ENCODE measurements at places on chromosomes 13 and 19.

DNA sequence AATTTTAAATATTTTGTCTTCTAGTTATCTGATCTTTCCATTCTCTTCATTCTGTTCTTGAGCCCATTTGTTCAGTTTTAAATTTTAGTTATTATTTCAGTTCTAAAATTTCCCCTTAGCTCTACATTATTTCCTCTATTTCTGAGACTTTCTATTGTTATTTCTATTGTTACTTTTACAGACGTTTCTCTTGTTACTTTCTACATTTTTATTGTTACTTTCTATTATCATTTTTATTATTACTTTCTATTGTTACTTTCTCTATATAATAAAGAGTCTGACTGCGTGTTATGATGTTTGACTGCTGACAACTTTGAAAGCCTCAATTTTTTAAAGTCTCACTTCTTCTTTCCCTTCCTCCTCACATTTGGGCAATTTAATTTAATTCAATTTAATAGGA is 915.7 kb upstream of the PCDH20 start:
- no peak overlapping the region for H3K27ac ChIP-seq
- no peak overlapping the region for H3K4me3 ChIP-seq
- no peak for DNase-seq
- no peaks in the 10 kb centered on the region for H3K4me1 ChIP-seq
- no peaks in the 10 kb centered on the region for H3K27me3 ChIP-seq

GRCh38 chr19:40724855-40725254 is 7.9 kb downstream of the ITPKC start:
- DNase-seq: no peak
- no peak overlapping the region for H3K4me3 ChIP-seq
- H3K36me3 ChIP-seq: peaks cover 30% of the 10 kb centered on the region
- H3K27me3 ChIP-seq: no peaks in the 10 kb centered on the region

GRCh38 chr19:8626842-8627241 is 3.6 kb upstream of the NFILZ start:
- H3K36me3 ChIP-seq: no peaks in the 10 kb centered on the region
- H3K27me3 ChIP-seq: no peaks in the 10 kb centered on the region
- DNase-seq: no peak
- H3K27ac ChIP-seq: no peak overlapping the region
- no peaks in the 10 kb centered on the region for H3K4me1 ChIP-seq

- no peak overlapping the region for H3K4me3 ChIP-seq
- peaks cover 23% of the 10 kb centered on the region for H3K4me1 ChIP-seq
- H3K36me3 ChIP-seq: peaks cover 7% of the 10 kb centered on the region
- peaks cover 3% of the 10 kb centered on the region for H3K27me3 ChIP-seq
Observed at GRCh38 chr19:10846500-10847202, 1.6 kb upstream of the C19orf38 start.

Data from activated CD8-positive, alpha-beta T cell treated with anti-CD3 and anti-CD28 coated beads, Interleukin-2, amount 10 ng/mL, durations not matched to agents 7 days and 5 days (primary cell).